ENCODE measurements at places on chromosomes 6 and 20.

- DNase-seq: no peak
These were observed 81.0 kb downstream of the ATG5 start for GRCh38 chr6:106244521-106244920.

GRCh38 chr20:11982289-11982954, 64.7 kb downstream of the BTBD3 start:
- DNase-seq: no peak

DNA sequence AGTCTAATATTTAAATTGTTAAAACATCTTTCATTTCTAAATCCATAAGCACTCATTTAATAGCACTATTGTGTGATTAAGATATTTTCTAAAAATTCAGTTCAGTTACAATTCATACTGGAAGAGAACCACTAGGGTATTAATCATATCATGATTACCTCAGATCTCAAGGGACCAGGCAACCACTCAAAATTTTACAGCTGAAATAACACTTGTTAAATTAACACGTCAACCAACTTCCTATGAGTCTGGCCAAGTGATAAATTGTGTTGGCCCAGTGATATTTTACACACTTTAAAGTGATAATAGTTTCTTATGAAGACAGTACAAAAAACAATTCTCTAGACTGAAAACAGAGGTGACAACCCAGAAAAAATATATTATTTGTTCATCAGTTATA, 869.0 kb upstream of the ADGRB3 start:
- DNase-seq: no peak

DNA sequence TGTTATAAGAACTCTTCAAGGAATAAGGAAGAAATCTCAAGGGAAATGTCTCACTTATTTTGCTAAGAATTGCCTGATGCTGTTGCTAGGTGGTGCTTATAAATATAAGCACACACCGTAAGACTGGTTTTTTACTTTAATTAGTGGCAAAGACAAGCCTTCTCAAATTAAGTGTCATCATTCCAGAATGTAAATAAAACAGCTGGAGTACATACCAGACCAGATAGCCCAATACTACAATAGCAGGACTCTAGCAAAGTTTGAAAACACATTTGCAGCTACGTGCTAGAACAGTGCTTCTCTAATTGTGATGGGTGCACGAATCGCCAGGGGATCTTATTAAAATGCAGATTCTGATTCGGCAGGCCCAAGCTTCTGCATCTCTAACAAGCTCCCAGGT, 6.8 kb downstream of the CNKSR3 start:
- DNase-seq: no peak

GRCh38 chr6:158358450-158359077, 46.3 kb downstream of the TULP4 start:
- no peak for DNase-seq

DNA sequence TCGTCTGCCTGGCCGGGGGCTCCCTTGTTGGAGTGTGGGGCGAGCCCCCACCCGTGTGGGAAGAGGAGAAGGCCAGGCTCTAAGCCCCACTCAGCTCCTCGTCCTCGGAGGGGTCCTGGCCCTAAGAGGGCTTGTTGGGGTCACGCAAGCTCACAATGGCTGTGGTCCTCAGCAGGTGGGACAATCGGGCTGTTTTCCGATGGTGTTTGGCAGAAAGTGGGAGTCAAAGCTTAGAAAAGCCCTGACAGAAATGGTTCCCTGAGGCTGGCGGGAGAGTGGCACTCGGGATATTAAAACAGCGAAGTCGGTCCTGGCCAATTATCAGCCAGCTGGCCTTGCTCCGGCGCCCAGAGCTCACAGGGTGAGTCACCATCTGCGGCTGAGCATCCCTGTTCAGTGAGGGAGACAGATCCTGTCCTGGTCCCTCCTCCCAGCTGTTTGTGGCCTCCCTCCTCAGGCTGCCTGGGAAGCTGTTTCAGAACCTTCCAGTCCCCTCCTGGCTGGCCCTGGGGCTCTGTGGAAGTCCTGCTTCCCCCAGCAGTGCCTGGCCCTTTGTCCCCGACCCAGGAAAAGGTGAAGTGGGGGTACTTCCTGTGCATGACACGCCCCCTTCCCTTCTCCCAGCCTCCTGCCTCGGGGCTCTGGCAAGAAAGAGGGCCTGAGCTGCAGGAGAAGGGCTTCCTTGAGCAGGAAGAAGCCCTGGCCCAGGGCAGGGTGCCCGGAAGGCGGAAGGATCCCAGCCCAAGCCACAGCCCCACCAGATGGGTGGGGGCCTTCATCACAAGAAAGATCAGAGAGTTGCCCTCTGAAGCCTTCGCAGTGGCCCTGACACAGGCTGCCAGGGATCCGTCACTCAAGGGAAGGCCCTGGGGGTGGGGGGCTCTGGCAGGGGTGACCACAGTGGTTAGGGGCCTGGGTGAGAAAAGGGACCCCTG, 53.6 kb upstream of the BHLHE23 start:
- no peak for DNase-seq

GRCh38 chr20:52937591-52938100, 34.5 kb upstream of the TSHZ2 start:
- no peak for DNase-seq

DNA sequence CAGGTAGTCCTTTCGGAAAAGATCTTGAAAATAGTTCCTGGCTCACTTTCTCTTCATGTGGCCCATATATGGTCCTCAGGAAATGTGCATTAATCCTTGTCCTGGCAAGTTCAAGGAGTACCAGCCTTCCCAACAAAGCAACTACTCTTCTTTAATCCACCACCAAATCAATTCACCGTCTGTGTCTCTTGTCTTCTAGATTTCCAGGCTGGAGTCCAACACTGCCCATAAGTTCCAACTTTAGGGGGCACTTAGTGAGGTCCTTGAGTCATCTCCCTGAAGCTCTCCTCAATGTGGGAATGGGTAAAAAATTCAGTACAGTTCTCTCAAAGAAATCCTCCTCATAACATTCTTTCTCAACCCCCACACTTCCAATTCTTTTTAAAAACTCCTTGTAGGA, 6.9 kb upstream of the DAAM2 start:
- DNase-seq: no peak

DNA sequence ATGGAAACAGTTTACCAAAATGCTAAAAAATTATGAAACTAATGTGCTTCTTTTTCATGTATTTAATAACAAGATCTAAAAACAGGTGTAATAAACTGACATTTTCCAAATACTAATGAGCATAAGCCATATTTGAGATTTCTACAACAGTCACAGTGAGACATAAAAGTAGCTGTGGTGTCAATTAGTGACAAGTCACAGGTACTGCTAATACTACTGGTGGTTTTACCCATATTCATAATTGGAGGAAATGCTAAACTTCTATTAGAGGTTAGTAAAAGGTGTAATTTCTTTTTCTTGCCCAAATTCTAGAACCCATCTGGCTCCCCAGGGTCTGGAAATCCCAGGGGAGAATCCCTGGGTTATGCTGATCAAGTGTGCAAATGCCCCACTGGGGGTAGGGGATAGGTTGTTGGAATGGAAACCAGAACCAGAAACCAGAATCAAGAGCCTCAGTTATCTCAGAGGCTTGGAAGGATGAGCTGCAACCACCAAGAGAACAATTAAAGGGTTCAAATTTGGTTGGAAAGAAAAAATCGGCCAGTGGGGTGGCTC, 7.1 kb upstream of the GTF2H4 start:
- DNase-seq: no peak

- DNase-seq: no peak
These were observed 37.0 kb downstream of the PEX7 start for GRCh38 chr6:136859430-136859829.

DNA sequence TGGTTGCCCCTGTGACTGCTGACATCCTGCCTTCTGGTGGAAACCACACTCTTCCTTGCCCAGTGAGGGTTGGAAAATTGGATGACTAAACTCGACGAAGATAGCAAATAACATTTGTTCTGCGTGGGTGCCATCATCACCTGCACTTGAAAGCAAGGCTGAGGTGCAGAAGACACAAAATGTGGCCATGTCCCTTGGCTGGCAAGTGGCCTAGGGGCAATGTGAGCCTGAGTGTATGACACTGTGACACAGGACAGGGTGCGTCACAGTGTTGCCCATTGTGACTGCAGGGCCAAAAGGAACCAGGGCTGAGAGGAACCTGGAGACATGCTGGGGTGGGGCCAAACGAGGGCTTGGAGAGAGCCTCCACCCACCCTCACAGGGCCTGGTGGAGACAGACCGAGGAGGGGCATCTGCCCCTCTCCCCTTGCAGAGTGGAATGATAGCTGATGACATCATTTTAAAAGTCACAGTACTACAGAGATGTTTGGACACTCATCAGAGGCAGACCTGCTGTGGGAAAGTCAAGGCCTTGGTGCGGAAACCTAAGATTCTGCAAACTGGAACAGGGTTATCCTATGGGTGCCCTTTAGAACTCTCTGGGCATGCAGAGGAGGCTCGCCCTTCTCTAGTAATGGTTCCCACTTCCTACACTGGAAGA, 12.8 kb upstream of the HLA-F start:
- no peak for DNase-seq

GRCh38 chr20:25295386-25296093, 47.7 kb downstream of the PYGB start:
- DNase-seq: no peak

GRCh38 chr20:58019027-58019849, 209.2 kb downstream of the ANKRD60 start:
- DNase-seq: no peak

DNA sequence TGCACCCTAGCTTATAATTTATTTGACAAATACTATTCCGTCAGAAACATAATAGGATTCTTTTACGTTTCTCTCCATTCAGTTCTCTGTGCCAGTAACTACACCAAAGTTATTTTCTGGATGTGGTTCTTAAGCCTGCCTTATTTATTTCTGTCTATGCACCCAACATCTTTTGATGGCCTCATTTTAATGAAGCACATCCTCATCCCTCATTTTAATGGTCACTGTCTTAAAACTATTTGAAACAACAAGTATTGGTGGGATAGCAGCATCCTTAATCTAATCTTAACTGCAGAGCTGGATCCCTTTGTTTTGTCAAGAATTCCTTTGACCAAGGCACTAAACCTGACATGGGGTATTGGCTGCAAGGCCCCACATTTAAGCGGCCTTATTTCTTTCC, 11.0 kb downstream of the FAM135A start:
- no peak for DNase-seq

DNA sequence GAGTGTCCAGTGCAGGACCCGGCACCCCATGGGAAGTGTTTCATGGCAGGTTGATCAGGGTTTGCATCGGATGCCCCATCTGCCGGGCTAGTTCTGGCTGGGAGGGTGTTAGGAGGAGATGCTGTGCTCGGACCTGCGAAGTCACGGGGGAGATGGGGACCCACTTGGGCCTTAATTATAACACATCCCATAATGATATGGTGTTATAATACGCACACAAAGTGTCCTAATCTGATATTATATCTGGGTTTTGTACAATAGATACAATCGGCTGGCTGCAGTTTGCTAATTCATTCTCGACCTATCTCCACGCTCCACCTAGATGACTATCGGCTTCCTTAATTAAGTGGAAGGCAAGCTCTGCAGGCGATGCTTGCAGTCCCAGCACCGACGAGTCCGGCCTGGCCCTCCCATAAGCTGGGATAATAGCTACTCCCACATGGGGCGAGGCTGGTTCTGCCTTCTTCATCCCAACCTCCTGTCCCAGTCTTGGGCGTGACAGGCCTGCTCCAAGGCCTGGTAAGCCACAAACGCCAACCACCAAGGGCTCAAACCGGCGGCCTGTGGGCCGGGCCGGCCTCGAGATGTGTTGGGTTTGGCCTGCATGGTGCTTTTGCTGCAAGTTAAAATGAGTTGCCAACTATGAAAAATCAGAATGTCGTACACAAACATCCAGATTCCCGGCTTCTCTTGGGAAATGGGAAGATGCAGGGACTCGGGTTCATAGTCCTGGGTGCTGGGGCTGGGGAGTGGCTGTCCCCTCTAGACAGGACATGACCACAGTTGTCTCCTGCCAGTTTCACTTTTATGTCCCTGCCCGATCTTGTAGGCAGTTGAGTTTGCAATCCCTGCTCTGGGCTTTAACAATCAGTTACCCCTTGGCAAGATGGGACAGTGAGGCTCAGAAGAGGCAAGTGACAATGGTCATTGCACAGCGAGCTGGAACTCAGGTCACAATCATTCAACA, 32.7 kb downstream of the CEBPB start:
- no peak for DNase-seq

GRCh38 chr6:61887423-61887822, 398.6 kb downstream of the KHDRBS2 start:
- no peak for DNase-seq

GRCh38 chr6:90790058-90790457, 203.2 kb upstream of the MAP3K7 start:
- DNase-seq: no peak

- no peak for DNase-seq
These were observed 31.7 kb upstream of the MAP3K4 start for GRCh38 chr6:160959726-160960435.

GRCh38 chr6:136723780-136724179, 68.5 kb downstream of the MAP3K5 start:
- peak; percentile 16 for DNase-seq

DNA sequence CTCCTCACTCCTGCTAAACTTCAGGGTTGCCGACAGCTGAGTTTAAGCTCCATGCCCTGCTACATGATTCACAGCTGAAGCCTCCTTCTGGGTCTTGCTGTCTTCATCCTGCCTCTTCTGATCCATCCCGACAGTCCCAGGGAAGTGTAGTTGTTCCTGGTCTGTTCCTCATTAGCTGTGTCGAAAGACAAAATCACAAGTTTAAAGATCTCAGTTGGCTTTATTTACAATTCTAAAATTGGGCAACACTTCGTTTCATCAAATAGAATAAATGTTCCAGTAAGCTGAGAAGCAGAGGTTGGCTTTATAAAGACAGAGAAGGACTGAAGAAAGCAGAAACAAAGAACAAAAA, 4.1 kb upstream of the SLC2A10 start:
- no peak for DNase-seq

DNA sequence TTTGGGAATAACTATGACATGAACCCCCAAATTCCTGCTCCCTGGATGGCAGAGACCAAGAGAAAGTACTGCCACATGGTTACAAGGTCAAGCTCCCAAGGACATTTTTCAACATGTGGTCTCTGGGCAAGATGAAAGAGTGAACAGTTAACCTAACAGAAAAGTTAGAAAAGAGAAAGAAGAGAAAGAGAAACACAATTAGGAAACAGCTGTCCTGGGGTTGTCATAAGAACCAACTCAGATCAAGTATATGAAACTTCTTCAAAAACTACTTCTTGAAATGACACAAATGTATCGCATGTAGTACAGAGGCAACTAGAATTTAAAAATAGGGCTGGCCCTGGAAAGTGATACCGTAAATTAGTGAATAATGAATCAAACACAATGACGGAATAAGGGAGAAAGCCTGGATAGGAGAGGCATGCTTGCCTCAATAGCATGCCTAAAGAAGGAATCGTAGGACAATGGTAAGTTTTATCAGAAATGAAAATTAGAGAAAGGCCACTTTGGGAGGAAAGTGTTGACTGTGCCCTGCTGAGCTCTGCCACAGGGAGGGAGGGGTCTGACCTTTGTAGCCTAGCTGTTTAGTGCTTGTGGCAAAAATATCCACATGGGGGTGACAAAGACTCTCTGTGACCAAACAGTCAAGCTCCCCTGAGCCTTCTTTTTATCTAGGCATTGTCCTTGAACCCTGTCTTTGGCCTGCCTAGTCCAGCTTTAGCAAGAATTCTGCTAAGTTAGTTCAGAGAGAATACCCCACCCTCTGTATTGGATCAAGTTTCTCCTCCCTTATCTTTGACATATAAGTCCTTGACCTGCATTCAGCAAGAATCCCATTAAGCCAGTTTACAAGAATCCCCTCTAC, 4.3 kb upstream of the DCBLD1 start:
- DNase-seq: no peak

- no peak for DNase-seq
These were observed 212.6 kb downstream of the PLCB1 start for GRCh38 chr20:8344631-8345030.

All from T-cell (primary cell).